Smooth muscle cell of the brain vasculature (primary cell): ENCODE measurements at places on chromosomes 6 and 20.

DNA sequence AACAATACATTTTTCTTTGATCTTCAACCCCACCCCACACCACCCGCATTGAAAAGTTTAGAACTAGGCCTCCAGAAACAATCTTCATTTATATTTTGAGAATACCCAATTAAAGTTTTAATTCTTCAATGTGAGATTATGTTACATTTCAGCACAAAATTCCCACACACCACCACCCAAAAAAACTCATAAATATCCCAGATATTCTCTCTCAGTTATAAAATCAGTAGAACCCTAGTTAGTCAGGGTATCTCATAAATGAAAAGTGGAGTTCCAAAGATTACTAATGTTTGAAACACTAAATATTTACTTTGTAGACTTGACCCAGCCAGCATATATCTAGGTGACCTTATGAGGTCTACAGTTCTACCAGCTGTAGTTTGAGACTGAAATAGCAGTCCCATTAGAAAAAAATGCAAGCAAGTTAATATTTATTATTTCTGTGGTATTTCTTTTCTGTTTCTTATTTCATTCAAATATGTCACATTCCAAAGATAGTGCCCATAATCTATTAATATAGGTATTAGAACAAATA lies 371.0 kb downstream of the TENT5A start:
- no peak for DNase-seq

DNA sequence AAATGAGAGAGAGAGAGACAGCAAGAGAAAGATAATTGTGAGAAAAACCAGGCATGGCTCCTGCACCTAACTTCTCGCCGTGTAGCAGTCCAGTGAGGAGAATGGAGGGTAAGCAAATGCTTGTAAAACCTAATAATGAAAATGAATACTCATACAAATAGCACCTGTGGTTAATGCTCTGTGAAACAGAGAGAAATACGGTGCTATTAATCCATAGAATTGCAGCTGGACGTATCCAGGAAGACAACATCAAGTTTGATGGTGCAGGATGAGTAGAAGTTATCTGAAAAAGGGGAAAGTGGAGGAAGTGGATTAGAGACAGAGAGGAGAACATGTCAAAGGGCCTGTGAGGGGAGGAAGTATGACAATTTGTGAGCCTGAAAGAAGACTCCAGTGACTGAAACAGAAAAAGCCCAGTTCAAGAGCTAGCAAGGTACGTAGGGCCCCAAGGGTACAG lies 89.4 kb upstream of the PAK5 start:
- no peak for DNase-seq

DNA sequence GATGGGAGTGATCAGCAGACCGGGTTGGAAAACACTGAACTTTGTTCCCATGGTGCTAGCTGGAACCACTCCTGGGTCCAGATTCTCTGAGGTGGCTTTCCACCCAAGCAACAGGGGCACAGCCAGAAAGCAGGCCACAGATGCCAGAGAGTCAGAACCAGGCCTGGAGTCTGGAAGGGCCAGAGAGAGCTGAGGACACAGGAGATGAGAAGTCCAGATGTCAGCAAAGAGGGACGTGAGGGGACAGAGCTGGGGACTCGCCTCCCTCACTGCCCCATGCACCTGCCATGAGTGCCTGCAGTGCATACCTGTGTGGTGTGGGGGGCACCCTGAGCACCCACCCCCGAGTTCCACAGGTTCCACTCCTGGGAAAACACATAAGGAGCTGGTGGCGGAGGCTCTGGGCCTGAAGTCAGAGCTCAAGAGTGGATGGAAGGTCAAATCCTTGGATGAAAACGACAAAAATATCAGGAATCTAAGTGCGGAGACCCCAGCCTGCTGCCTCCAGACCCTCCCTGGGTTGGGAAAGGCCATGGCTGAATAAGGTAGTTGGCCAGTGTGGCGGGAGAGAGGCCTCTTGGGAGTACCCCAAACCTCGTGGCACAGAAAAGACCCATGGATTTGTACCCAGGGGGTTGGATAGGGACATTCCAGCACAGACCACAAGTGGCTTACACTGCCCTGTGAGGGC lies 224.2 kb downstream of the SYNDIG1 start:
- DNase-seq = no peak

- DNase-seq = peak; percentile 64
Observed at GRCh38 chr6:93819189-93819588, 399.8 kb upstream of the EPHA7 start.

GRCh38 chr20:49984426-49985153 lies 1.8 kb downstream of the SNAI1 start:
- no peak for DNase-seq

DNA sequence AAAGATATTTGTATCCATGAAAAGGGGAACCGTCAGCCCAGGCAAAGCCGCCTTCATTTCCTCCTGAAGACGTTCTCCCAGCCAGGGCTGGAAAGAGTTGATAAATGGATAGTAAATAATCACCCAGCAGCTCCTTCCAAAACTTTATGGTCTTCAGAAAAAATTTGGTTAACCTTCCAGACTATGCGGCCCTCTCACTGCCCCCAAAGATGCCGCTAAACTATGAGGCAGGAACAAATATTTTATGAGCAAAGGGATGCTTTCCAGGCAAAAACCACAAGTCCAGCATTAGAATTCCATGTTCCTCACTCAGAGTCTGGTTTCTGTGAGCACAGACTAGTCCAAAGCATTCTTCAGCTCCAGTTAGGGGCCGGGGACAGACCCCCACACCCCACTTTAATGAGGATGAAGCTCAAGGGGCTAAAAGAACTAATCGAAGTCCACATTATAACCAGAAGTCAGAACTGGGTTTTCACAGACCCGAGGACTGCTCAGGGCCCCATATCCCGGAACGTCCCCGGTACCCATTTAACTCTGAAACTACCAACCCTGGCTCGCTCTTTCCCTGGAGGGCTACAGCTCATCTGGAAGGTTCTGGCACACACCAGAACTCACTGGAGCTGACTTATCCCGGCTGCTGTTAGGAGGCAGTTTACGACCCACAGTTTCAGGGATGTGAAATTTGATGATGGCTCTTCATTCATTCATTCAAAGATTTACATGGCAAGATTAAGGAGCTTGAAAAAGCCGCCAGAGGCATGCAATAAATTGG lies 29.4 kb downstream of the BMP7 start:
- DNase-seq = no peak

- DNase-seq = no peak
Observed at GRCh38 chr20:33689973-33690372, 3.8 kb upstream of the E2F1 start.

- peak; percentile 6 for DNase-seq
Observed at GRCh38 chr6:123745895-123746294, 57.8 kb upstream of the NKAIN2 start.

- no peak for DNase-seq
Observed at GRCh38 chr6:138410972-138411880, 7.2 kb downstream of the HEBP2 start.

DNA sequence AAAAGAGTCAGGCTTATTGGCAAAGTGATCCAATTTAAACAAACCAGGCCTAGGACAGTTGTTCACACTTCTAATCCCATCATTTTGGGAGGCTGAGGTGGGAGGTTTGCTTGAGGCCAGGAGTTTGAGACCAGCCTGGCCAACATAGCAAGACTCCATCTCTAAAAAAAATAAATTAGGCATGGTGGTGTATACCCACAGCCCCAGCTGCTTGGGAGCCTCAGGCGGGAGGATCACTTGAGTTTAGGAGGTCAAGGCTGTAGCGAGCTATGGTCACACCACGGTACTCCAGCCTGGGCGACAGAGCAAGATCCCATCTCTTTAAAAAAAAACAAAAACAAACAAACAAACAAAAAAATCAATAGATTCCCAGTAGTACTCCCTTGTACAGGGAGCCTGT lies 86.8 kb downstream of the SASH1 start:
- no peak for DNase-seq

- no peak for DNase-seq
Observed at GRCh38 chr20:48645666-48646065, 182.1 kb downstream of the PREX1 start.

DNA sequence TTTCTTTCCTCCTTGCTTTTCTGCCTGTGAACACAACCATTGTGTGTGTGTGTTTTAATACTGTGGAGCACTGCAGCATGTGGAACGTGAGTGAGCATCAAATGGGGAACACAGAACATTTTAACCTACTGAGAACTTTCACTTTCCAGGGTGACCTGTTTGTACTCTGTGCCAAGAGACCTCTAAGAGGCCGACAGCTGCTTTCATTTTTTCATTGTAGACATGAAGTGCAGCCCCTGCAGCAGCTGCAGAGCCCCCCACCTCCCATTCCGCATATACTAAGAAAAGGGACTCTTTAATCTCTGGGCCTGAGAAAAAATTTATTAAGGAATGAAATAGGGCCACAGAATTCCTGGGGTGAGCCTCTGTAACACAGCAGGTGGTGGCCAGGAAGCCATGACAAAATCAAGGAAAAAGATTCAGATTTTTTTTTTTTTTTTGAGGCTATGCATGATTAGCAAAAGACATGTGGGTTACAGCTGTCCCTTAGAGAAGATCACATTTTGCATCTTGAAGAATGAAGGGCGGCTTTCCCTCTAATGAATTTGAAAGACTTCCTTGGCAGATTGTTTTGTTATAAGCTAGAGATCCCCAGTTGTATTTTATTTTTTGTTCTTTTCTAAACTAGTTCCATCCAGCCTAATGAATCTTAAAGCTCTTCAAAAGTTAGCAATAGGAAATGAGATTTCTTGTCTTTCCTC lies 503.4 kb downstream of the CD109 start:
- no peak for DNase-seq
